ENCODE measurements at places on chromosomes 5 and 9.

DNA sequence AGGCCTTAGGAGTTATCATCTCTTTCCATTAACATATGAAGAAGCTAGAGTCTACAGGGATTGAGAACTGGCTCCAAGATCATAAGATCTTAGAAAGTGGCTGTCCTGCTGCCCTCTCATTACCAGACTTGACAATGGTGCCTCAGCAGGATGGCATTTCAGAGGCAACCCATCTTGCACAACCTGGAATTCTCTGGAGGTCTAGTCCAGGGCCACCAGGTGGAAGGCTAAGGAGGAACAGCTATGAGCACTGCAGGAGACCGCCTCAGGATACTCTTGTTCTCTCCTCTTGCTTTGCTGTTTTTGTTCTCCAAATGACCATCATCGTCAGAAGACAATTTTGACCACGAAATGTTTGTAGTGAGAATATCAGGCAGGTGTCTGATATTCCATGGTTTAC lies 322.6 kb downstream of the FBXL17 start:
- DNase-seq = peak; percentile 63
- no peaks in the 10 kb centered on the region for H3K4me1 ChIP-seq
- H3K4me3 ChIP-seq = no peak overlapping the region
- no peaks in the 10 kb centered on the region for H3K27me3 ChIP-seq
- H3K36me3 ChIP-seq = no peaks in the 10 kb centered on the region

GRCh38 chr5:16520841-16521240 lies 55.2 kb upstream of the ZNF622 start:
- no peaks in the 10 kb centered on the region for H3K36me3 ChIP-seq
- no peak for DNase-seq
- H3K27ac ChIP-seq = no peak overlapping the region
- no peaks in the 10 kb centered on the region for H3K27me3 ChIP-seq

- no peaks in the 10 kb centered on the region for H3K36me3 ChIP-seq
- no peak for DNase-seq
- no peak overlapping the region for H3K4me3 ChIP-seq
- peaks cover 16% of the 10 kb centered on the region for H3K4me1 ChIP-seq
- no peaks in the 10 kb centered on the region for H3K27me3 ChIP-seq
Observed at GRCh38 chr5:14184082-14184481, 40.9 kb downstream of the TRIO start.

DNA sequence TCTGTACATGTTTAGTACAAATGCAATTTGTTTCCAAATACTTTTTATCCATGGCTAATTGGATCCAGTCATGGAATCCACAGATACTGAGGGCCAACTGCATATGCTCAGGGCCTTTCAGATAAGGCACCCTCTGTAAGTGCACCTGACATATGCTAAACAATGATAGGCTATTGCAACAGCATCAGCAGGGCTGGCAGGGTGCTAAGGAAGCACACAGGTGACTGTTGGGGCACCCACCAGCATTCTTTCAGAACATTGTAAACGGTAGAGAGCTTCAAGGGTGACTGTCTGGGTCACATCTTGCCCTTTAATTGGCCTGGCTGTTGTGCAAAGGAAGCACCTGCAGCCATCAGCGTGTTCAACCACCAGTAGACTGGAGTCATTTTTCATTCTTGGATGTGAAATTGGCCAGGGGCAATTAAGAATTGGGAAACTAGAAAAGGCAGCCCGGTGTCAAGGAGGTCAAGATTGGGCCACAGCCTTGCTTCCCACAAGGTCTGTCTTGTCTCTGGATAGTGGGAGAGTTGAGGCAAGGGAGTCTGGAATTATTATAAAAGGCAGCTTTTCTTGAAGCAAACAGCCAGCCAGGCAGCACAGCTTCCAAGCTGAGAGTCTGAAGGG lies 129.3 kb upstream of the RAI14 start:
- no peak for DNase-seq
- no peak overlapping the region for H3K4me3 ChIP-seq
- H3K27ac ChIP-seq = no peak overlapping the region

- peaks cover 16% of the 10 kb centered on the region for H3K27me3 ChIP-seq
- H3K4me3 ChIP-seq = no peak overlapping the region
Observed at GRCh38 chr9:105656131-105656921, 5.9 kb upstream of the TAL2 start.

DNA sequence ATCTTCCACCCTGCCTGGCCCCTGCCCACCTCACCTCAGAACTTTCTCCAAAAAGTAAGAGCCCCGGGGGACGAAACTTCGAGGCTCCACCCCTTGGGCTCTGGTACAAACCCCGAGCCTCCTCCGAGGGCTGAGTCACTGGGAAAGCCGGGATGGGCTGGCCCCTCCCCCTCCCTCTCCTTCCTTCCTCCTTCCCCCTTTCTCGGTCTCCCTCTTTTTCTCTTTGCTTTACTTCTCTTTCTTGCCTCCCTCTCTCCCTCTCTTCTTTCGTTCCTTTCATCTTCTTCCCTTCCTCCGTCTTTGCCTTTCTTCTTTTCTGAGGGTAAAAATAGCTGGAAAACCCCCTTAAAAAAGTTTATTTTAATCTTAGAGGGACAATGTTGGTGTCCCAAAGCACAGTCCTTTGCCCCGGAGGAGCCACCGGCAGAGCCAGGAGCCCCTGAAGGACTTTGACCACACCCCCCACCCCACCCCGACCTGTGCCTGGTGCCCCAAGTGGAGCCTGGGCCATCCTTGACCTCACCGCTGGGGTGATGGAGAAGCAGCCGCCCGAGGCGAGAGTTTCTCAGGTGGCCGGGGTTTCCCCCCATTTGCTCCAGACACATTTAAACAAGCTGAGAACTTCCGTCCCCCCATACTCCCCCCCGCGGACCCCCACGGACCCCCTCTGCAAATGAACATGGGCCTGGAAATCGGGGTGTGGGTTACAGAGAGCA lies 5.7 kb upstream of the NOTCH1 start:
- H3K27ac ChIP-seq = no peak overlapping the region
- no peaks in the 10 kb centered on the region for H3K36me3 ChIP-seq
- peak; percentile 74 for DNase-seq
- no peaks in the 10 kb centered on the region for H3K27me3 ChIP-seq
- no peak overlapping the region for H3K4me3 ChIP-seq
- peaks cover 20% of the 10 kb centered on the region for H3K4me1 ChIP-seq

GRCh38 chr5:1726956-1727355 lies 72.7 kb downstream of the MRPL36 start:
- H3K27ac ChIP-seq = no peak overlapping the region
- no peak for DNase-seq
- H3K4me3 ChIP-seq = no peak overlapping the region
- no peaks in the 10 kb centered on the region for H3K27me3 ChIP-seq

DNA sequence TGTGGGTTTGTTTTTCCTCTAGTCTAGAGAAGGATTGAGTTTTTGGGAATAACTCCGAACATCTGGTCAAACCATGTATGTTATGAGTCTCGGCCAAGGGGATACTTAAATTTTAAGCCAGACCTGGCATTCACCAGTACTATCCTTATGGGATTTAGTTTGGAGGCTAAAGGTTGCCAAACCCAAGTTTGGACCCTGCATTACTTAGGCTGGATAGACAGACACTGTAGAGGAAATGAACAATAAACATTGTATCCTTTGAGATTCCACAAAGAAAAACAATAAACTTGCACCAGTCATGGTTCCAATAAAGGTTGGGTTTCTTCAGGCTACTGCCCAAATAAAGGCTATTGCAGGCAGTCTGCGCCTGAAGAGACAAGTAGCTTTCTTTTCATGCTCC lies 296.7 kb upstream of the MEF2C start:
- H3K4me3 ChIP-seq = no peak overlapping the region
- no peaks in the 10 kb centered on the region for H3K27me3 ChIP-seq

DNA sequence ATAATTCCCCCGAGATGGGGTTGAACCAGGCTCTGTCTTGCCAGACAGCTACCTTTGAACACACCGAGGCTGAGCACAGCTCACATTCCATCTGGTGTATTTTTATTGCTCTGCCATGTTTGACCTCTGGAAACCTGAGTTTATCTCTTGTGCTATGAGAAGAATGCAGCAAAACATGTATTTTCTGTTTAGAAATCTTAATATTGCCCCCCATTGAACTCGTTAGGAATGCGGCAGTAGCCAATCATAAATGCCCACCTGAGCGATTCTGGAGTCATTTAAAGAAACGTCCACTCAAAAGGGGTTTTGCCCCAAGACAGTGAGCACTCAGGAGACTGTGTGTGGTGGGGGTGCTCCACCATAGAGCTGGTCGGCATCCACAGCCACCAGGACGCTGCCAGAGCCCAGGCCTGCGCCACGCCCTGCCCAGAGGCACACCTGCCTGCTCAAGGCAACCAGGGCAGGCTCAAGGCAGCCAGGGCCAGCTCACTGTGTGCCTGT lies 26.9 kb downstream of the FGD3 start:
- no peak for DNase-seq
- no peaks in the 10 kb centered on the region for H3K27me3 ChIP-seq
- H3K4me3 ChIP-seq = no peak overlapping the region

GRCh38 chr5:87277279-87277835 lies 9.7 kb downstream of the RASA1 start:
- H3K36me3 ChIP-seq = no peaks in the 10 kb centered on the region
- no peak overlapping the region for H3K4me3 ChIP-seq
- no peak for DNase-seq
- H3K27ac ChIP-seq = no peak overlapping the region
- H3K27me3 ChIP-seq = no peaks in the 10 kb centered on the region

DNA sequence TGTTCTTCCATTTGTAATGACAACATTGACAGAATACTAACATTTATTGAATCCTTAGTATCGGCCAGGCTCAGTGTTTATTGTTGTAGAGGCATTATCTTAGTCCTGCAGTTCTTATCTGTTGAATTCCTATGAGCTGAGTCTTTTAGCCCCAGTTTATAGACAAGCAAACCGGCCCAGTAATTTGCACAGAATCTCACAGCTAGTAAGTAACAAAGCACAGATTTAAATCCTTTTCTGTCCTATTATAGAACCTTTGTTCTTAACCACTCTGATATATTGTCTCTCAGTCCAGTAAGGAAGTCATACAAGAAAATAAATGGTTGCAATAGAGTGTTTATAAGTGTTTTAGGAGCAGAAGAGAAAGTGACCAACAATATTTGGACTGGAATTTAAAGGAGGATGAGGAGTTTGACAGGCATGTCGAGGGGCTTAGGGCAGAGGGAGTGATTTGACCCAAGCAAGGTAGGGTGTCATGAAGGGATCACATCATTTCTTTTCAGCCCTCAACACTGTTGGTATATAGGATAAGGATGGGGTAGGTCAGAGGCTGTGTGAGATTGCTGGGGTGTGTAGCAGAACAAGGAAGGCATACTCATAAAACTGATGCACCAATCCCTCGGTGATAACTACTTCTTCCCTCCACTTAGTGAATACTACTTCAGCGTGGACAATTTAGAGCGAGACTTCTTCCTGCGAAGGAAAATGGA lies 39.5 kb downstream of the LARP1 start:
- H3K4me1 ChIP-seq = no peaks in the 10 kb centered on the region
- peaks cover 12% of the 10 kb centered on the region for H3K36me3 ChIP-seq
- H3K27ac ChIP-seq = no peak overlapping the region
- H3K4me3 ChIP-seq = no peak overlapping the region

DNA sequence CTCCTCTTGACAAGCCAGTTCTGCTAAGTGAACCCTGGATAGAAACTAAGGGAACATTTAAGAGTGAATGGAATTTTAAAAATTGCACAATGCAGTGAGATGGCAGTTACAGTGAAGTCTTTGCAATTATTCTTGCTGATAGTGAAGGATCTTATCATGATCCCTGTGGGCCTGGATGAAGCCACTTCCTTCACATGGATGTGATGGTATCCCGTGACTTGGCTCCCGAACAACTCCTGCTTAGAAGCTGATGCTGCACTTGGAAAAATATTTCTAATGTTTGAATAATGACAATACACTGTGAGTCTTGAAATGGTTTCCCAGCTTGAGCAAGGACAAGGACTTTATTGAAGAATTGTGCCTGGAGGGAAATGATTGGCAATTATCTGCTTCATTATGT lies 49.2 kb upstream of the NTRK2 start:
- no peak overlapping the region for H3K27ac ChIP-seq
- H3K36me3 ChIP-seq = no peaks in the 10 kb centered on the region
- no peak for DNase-seq
- H3K27me3 ChIP-seq = no peaks in the 10 kb centered on the region
- no peak overlapping the region for H3K4me3 ChIP-seq

DNA sequence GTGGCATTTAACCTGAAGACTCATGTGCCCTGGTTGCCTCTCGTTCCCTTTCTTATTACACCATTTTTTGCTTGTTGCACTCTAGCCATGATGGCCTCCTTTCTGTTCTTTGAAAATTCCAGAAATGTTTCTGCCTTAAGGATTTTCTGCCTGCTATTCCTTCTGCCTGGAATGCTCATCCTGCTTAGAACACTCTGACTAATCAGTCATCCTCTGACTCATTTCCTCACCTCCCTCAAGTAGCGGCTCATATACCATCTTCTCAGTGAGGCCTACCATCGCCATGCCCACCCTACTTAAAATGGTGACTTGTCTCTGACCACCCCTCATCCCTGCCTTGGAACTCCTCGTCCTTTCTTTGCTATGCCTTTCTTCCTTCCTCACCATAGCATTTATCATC lies 68.8 kb downstream of the KIF4B start:
- no peaks in the 10 kb centered on the region for H3K36me3 ChIP-seq
- H3K4me1 ChIP-seq = no peaks in the 10 kb centered on the region
- peak; percentile 82 for DNase-seq
- H3K4me3 ChIP-seq = no peak overlapping the region
- no peaks in the 10 kb centered on the region for H3K27me3 ChIP-seq
- no peak overlapping the region for H3K27ac ChIP-seq

DNA sequence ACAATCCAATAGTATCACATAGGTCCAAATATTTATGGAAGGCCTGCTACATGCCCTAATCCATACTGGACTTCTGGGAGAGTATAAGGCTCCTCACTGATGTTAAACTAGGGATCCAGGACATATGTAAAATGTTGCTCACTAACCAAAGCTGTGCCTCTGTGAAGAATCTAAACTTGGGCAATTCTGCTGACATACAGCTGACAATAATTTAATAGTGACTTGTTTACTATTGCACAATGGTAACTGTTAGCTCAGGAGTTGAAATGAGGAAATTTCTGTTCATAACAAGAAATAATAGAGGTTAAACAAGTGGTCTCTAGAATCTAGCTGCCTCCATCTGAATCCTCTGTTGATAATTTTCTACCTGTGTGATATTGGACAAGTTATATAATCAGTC lies 14.9 kb upstream of the CTXN3 start:
- no peak overlapping the region for H3K27ac ChIP-seq
- no peak overlapping the region for H3K4me3 ChIP-seq
- H3K36me3 ChIP-seq = no peaks in the 10 kb centered on the region

Measured in mesendoderm (in vitro differentiated cells).